ENCODE measurements at places on chromosomes 4 and X. TPM values are rescaled to one million over a fixed set of nuclear protein-coding genes. Genes with fewer than 3 reads are reported as not detected.

GRCh38 chrX:38206036-38206435, 14.6 kb downstream of the SRPX start:
- H3K36me3 ChIP-seq: no peaks in the 10 kb centered on the region
- no peak overlapping the region for H3K4me3 ChIP-seq
- H3K27ac ChIP-seq: no peak overlapping the region
- no peak for DNase-seq
- peaks cover 5% of the 10 kb centered on the region for H3K27me3 ChIP-seq
- H3K4me1 ChIP-seq: no peaks in the 10 kb centered on the region

DNA sequence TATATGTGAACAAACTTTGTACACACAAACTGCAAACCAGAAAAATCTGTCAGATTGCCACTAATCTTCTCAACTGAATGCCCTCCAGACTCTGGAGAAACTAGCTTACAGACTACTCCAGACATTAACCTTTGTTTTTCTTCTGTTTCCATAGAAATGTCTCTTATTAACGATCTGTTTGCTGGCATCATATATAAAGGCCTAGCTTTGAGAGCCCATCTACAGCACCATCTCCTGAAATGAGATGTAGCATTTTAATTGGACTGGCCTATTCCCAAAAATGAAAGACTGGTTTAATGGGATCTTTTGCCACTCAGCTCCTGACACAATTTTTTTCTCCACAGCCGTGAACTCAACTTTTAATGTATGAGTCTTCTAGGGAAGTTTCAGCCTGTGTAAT, 266.0 kb upstream of the IL1RAPL1 start:
- DNase-seq: no peak
- H3K36me3 ChIP-seq: no peaks in the 10 kb centered on the region
- no peaks in the 10 kb centered on the region for H3K27me3 ChIP-seq
- H3K27ac ChIP-seq: no peak overlapping the region

DNA sequence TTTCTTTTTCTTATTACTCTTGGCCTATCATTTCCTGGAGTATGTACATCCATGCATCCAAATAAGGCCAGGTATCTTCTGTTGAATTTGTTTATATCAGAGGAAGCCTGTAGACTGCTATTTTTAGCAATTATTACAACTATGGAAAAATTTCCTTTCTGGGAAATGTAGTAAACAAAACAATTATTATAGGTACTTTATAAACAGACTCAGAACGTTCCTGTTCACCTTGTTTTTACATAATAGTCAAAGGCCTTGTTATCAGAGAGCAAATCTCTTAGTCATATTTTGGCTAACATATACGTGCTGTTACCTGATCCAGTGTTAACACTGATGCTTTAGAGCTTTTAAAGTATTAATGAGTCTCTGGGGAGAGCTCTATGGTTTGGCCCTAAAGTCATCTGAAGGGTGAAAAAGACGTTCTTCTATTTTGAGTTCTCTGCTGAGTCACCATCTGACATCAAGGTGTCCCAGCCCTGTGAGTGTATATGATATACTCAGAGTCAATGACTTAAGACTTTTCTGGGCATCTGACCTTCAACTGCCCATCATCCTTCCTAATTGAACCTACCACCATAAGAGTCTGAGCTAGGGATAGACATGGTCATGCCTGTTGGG, 7.3 kb downstream of the SPARCL1 start:
- no peak for DNase-seq
- H3K4me3 ChIP-seq: no peak overlapping the region
- no peaks in the 10 kb centered on the region for H3K4me1 ChIP-seq
- H3K27me3 ChIP-seq: no peaks in the 10 kb centered on the region

GRCh38 chr4:85496933-85497332, 22.0 kb downstream of the ARHGAP24 start:
- H3K27me3 ChIP-seq: no peaks in the 10 kb centered on the region
- DNase-seq: no peak

GRCh38 chr4:83454686-83455085, 937 bp downstream of the HELQ start:
- peak overlapping the region; percentile 100 for H3K4me3 ChIP-seq
- H3K36me3 ChIP-seq: peaks cover 42% of the 10 kb centered on the region
- H3K27me3 ChIP-seq: no peaks in the 10 kb centered on the region
- DNase-seq: no peak
- peak overlapping the region; percentile 100 for H3K27ac ChIP-seq

GRCh38 chr4:7625071-7625470, 190.3 kb upstream of the PSAPL1 start:
- no peak for DNase-seq
- H3K4me3 ChIP-seq: no peak overlapping the region
- H3K36me3 ChIP-seq: no peaks in the 10 kb centered on the region
- no peak overlapping the region for H3K27ac ChIP-seq
- H3K27me3 ChIP-seq: peaks cover 3% of the 10 kb centered on the region

DNA sequence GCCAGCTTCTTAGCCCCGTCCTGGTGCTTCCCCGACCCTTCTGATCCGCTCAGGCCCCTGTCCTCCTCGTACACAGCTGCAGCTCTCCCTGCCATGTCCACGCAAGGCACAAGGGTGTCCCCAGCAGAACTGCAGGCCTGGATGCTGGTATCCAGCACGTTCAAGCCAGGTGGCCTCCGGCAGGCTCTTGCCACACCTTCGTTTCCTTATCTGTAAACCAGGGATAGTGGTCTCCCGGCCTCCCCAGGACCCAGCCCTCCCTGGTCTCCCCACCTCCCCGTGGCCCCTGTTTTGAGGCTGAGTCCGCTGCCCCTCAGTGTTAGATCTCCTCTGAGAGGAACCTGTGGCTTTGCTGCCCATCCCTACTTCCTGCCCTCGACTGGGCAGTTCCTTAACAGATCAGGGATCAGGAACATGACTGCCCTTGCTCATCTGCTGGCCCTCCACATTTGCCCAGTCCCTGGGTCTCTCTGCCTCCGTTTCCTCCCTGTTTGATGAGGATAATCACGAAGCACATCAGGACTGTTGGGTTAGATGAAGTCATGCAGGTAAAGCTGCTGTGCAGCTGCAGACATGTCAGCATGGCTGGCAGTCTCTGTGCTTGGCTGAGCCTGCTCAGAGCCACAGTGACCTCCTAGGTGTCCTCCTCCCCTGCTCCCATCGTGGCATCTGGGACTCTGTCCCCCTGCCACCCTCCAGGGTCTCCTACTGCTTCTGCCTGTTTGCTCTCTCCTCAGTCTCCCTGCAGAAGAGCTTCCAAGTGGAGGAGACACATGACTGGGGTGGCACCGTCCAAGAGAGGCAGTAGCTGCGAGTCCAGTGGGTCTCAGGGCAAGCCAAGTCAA, 32.9 kb downstream of the PIGG start:
- H3K4me3 ChIP-seq: no peak overlapping the region
- no peaks in the 10 kb centered on the region for H3K27me3 ChIP-seq
- peaks cover 68% of the 10 kb centered on the region for H3K36me3 ChIP-seq
- no peak overlapping the region for H3K27ac ChIP-seq

DNA sequence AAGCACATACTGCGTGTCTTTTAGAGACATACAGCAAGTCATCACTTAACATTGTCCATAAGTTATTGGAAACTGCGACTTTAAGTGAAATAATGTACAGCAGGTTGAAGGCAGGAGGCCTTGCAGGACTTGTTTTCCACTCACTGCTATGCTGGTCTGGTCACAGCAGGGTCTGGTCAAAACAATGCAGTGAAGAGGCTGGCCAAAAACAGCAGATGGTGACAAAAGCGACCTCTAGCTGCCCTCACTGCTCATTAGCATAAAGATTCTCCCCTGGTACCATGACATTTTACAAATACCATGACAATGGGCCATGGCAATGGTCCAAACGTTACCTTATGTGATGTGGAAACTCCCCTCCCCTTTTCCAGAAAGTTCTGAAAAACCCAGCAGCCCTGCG, 1283.6 kb downstream of the FSTL5 start:
- H3K36me3 ChIP-seq: no peaks in the 10 kb centered on the region
- DNase-seq: no peak
- H3K4me1 ChIP-seq: no peaks in the 10 kb centered on the region

DNA sequence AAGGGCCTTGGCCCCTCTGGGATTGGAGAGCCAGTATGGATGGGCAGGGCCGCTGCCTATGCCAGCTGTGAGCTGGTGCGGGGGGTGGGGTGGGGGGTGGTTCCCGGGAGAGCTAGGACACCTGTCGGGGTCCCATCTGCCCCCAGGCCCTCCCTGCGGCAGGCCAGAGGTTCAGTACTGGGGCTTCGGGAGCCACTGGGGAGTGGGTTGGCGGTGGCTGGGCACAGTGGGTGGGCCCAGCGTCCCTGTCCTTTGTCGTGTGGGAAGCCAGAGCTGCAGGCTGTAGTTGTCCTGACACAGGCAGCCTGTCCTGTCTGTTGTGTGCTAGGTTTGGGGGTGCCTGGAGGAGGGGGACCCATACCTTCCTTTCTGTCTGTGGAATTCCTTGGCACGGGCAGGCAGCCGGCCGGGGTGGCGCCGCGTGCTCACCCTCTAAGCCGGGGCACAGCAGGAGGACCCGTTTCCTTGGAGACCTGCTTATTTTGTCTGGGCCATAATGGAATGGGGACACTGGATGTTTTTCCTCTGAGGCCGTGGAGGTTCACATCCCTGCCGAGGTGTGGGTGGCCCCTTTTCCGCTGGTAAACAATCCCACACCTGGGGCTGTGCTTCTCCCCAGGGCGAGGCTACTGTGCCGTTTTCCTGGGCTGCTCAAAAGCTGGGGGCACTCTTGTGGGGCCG, 14.8 kb downstream of the DOK7 start:
- H3K36me3 ChIP-seq: no peaks in the 10 kb centered on the region
- H3K4me1 ChIP-seq: no peaks in the 10 kb centered on the region
- no peak overlapping the region for H3K27ac ChIP-seq

DNA sequence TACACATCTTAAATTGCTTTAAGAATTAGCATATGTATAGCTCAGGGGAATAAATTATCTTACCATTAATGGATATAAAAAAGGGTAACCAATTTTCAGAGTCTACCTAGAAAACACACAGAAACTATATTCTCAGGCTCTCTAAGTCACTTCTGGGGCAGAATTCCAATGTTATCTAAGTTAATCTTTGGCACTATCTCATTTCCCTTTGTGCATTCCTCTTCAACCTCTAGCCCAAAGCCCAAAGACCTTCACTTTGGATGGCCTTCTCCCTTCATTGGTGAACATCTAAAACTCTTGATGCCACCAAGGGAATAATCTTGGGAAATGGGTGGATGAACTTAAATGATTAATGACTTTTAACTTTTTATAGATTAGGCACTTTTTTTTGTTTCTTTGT, 108.3 kb downstream of the APBB2 start:
- no peaks in the 10 kb centered on the region for H3K4me1 ChIP-seq
- no peaks in the 10 kb centered on the region for H3K36me3 ChIP-seq
- DNase-seq: no peak
- no peaks in the 10 kb centered on the region for H3K27me3 ChIP-seq

- no peak overlapping the region for H3K4me3 ChIP-seq
- DNase-seq: no peak
- no peaks in the 10 kb centered on the region for H3K36me3 ChIP-seq
- no peaks in the 10 kb centered on the region for H3K4me1 ChIP-seq
- no peak overlapping the region for H3K27ac ChIP-seq
These were observed 585.8 kb upstream of the FAT1 start for GRCh38 chr4:187309456-187309855.

DNA sequence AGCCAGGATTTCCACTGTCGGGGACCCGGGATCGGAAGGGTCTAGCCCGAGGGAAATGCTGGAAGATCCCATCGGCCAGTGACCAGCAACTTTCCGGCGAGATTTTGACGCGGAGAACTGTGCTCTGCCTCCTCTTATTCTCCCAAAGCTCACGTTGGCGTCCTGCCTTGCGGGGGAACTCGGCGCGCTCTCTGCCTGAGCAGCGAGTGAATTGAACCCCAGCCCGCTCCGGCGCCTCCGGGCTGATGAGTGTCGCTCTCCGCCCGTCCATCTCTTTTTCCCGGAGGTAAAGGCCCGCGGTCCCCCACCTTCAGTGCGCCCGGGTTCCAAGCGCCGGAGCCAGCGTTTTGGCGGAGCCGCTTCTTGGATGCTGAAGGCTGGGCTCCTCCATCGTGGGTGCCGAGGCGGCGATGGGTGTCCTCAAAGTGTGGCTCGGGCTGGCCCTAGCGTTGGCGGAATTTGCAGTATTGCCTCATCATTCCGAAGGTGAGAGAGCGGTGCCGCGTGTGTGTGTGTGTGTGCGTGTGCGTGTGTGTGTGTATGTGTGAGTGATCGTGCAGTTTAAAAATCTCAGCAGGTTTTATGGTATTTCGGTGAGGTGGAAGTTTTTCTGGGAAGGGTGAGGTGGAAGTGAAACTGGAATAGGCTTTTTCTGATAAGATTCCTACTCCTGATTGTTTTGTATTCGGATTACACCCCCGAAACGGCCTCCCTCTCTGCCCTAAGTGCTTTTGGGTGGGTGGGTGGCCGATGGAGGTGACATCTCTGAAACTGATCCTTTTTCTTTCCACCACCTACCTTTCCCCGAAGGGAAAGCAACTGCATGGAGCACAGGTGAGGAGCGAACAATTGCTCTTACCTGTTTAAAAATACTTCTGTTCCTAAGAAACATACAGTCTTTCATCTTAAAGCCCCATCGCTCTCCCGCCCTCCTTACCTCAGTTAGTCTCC, 752 bp downstream of the FRAS1 start:
- H3K4me1 ChIP-seq: peaks cover 22% of the 10 kb centered on the region
- DNase-seq: peak; percentile 63
- no peak overlapping the region for H3K27ac ChIP-seq
- no peaks in the 10 kb centered on the region for H3K36me3 ChIP-seq

GRCh38 chrX:40938423-40938822, 146.8 kb upstream of the USP9X start:
- peaks cover 6% of the 10 kb centered on the region for H3K4me1 ChIP-seq
- H3K4me3 ChIP-seq: no peak overlapping the region
- H3K27me3 ChIP-seq: no peaks in the 10 kb centered on the region
- no peak overlapping the region for H3K27ac ChIP-seq

GRCh38 chrX:118974088-118974907, at the start of gene LONRF3:
LONRF3 (plus strand) TSS chrX:118974618; CDS start chrX:118974781, 163 bp downstream.
- H3K27me3 ChIP-seq: peaks cover 25% of the 10 kb centered on the region
- H3K4me1 ChIP-seq: peaks cover 6% of the 10 kb centered on the region
- H3K4me3 ChIP-seq: peak within 1 kb of the TSS; percentile 86
- peak; percentile 23 for DNase-seq
- H3K27ac ChIP-seq: peak within 1 kb of the TSS; percentile 84

GRCh38 chr4:48235050-48235449, 34.6 kb downstream of the TEC start:
- no peak overlapping the region for H3K4me3 ChIP-seq
- H3K36me3 ChIP-seq: no peaks in the 10 kb centered on the region
- no peak overlapping the region for H3K27ac ChIP-seq

GRCh38 chr4:105155426-105155825, 8.8 kb downstream of the TET2 start:
- H3K27ac ChIP-seq: no peak overlapping the region
- H3K36me3 ChIP-seq: peaks cover 36% of the 10 kb centered on the region
- DNase-seq: no peak
- peaks cover 19% of the 10 kb centered on the region for H3K4me1 ChIP-seq

GRCh38 chr4:121510341-121510874, 129.6 kb upstream of the QRFPR start:
- H3K27me3 ChIP-seq: peaks cover 9% of the 10 kb centered on the region
- no peaks in the 10 kb centered on the region for H3K4me1 ChIP-seq

Gene ZIC3
- total RNA-seq: not detected

Gene TRIM61
- 3.1 TPM for total RNA-seq

Gene SEC31A
- total RNA-seq: 118 TPM

Gene PNMA6A
- total RNA-seq: 0.40 TPM

Gene IL21
- not detected for total RNA-seq

Gene LANCL3
- total RNA-seq: 0.37 TPM

Gene BTC
- total RNA-seq: not detected

Gene HTN3
- total RNA-seq: not detected

Gene NAA11
- total RNA-seq: not detected

Gene TCEAL5
- total RNA-seq: not detected

Gene GLRA3
- not detected for total RNA-seq

Gene GRIA3
- 0.54 TPM for total RNA-seq

All from activated naive CD8-positive, alpha-beta T cell treated with anti-CD3 and anti-CD28 coated beads, Interleukin-2, amount 10 ng/mL, durations not matched to agents 7 days and 5 days (primary cell).